ENCODE measurements at places on chromosomes 4 and X.

GRCh38 chr4:52862639-52863161 lies 583 bp downstream of the RASL11B start:
- no peak for DNase-seq

- DNase-seq = no peak
These were observed 75.5 kb upstream of the IRS4 start for GRCh38 chrX:108811891-108812290.

DNA sequence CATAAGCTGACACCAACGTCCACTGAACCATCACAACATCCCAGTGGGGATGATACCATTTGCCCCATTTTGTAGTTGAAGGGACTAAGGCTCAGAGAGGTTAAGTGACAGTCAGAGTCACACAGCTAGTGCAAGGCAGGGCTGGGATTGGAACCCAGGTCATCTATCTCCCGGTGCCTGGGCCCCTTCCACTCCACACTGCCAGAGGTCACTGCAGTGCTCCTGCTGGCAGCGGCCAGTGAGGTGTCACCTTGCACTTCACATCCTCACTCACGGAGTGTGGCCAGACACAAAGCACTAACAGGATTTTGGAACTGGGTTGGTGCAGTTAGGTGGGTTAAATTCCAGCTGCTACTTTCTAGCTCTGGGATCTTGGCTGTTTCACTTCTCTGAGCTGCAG lies 118.7 kb downstream of the ENPP6 start:
- DNase-seq = no peak

DNA sequence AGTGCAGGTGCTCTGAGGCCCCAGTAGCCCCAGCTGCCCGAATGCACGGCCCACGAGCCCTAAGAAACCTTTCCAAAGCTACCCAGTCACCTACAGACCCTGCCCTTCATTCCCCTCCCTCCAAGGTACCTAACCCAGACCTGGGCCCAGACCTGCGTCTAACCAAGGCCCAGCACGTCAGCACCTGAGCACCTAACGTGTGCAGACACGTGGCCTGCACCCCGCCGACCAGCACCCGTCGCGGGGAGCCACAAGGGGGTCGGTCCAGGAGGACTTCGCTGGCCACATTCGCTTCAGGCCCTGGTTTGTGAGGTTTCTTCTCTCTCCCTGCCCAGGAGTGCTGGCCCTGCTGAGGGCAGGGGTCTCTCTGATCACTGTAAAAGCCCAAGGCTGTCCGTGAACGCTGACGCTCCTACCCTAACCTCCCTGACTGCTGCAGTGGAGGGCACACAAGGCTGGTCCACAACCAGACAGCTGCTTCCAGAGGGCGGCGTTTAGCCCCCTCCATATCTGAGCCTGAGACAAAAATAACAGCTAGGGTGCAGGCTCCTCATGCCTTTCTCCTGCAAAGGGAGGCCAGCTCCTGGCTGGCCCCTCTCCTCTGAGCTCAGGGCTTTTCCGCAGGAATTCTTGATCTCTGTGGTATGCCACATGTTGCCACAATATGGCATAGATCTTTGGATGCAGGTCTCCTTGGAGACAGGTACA lies 31.8 kb downstream of the WDR1 start:
- DNase-seq = no peak

GRCh38 chr4:173763389-173763788 lies 233.4 kb upstream of the HAND2 start:
- no peak for DNase-seq

- DNase-seq = no peak
These were observed 14.4 kb downstream of the UVSSA start for GRCh38 chr4:1361431-1361830.

DNA sequence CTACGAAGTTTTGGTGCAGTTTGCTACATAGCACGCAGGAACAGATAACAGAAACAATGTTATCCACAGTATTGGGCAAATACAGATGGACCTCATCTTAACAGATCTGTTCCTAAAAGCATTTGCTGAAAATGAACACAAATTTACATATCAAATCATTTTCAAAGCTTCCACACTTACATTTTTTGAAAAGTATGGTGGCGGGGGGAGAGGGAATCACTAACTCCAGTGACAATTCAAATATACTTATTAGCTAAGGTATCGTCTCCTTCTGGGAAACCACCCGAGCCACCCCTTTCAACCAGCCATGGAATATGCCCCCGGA lies 175.0 kb downstream of the NSUN7 start:
- DNase-seq = no peak

DNA sequence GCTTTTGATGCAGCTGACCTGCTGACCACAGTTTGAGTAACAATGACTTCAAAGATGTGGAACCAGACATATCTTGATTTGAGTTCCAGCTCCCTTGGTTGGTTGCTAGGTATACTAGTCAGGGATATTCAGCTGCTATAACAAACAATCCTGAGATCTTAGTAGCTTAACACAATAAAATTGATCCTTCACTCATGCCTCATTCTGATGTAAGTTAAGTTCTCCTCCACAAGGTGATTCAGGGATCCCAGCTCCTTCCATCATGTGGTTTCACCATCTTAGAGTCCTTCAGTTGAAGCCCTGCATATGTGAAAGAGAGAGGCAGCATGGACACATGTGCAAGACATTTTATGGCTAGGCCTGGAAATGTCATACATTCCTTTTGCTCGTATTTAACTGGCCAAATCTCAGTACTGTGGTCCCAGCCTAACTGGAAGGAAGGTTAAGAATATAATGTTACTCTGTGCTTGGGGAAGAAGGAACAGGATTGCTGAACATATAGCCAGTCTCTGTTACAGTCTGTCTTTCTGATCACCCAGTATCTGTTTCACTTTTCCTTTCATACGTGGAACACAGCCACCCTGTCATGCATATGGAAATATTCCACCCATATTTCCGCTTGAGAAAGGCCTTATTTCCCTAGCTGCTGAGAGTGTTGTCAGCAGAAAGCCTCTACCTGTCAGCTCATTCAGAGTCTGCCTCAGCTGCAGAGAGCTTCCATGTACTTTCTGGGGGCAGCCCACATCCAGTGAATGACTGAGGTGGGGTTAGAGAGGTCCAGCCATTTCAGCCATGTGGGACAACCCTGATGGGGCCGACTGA lies 7.1 kb downstream of the SMIM9 start:
- no peak for DNase-seq

GRCh38 chrX:39605183-39605582 lies 492.6 kb downstream of the BCOR start:
- no peak for DNase-seq

Measured in effector CD8-positive, alpha-beta T cell (primary cell).